Aortic smooth muscle cell (primary cell): ENCODE measurements at places on chromosomes 3 and 15. TPM values are rescaled to one million over a fixed set of nuclear protein-coding genes. Genes with fewer than 3 reads are reported as not detected.

DUOX2 gene
- total RNA-seq = not detected in 2 replicates

TMEM207 gene
- not detected in 2 replicates for total RNA-seq

SOX14 gene
- not detected in 2 replicates for total RNA-seq

ZIC1 gene
- under 0.01 TPM in 1 of 2 replicates, not detected in the other for total RNA-seq

ACAN gene
- 5.0 and 21.0 TPM in 2 replicates for total RNA-seq

CEMIP gene
- 600 and 802 TPM in 2 replicates for total RNA-seq

KIF7 gene
- 16.4 and 19.0 TPM in 2 replicates for total RNA-seq

CYP1A2 gene
- total RNA-seq = not detected in 2 replicates

GOLGA6A gene
- total RNA-seq = not detected in 2 replicates

SMCO1 gene
- total RNA-seq = not detected in 2 replicates

GOLGA8S gene
- under 0.01 and 0.06 TPM in 2 replicates for total RNA-seq
